ENCODE measurements at places on chromosomes 1 and 21.
A peak's percentile ranks its signal among the peaks of the same experiment; 100 is the strongest.

DNA sequence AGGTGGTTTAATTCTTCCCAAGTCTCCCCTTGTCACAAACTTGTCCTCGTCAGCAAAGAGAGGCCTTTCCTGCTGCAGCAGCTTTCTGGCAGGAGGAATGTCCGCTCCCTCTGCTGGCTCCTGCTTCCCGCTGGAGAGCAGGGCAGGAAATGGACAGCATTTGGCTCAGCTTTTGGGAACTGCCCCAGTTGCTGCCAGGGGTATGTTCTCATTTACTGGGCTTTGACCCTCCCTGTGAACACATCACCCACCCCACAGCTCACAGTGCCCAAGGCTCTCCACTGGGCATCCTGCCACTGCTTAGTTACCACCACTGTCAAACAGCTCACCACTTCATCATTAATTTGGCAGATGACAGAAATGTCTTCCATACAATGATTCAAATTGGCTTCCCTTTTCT, 75.4 kb downstream of the MRPL37 start:
- DNase-seq: peak; percentile 82

DNA sequence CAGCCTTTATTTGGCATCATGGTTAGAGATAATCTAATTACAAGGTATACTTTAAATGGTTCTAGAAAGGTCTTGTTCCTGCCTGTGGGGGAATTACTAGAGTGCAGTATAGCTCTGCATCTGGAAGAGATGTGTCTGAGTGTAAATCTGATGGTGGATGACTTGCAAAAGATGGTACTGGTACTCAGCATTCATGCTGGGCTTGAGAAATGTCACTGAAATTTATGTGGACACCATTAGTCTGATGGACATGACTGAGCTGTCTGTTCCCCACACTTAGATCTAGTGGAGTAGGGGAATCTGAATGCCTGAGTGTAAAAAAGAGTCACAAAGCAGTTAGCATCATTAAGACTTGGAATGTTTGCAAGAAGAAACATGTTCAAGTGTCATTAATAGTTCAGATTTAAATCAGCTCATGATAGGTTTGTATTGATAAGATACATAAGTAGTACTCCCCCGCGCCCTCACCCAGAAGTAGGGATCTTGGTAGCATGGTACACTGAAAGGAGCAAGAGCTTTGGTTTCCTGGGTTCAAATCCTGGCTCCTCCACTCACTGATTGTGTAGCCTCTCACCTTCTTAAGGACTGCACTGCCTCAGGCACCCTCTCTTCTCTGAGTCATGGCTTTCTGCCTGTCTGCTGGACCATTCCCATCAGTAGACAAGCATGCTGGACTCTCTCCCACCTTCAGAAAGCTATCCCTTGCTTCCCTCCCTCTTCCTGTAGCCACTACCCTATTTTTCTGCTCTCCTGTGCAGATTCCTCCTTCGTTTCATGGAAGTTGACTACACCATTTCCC, 292.9 kb downstream of the NFIA start:
- DNase-seq: no peak

DNA sequence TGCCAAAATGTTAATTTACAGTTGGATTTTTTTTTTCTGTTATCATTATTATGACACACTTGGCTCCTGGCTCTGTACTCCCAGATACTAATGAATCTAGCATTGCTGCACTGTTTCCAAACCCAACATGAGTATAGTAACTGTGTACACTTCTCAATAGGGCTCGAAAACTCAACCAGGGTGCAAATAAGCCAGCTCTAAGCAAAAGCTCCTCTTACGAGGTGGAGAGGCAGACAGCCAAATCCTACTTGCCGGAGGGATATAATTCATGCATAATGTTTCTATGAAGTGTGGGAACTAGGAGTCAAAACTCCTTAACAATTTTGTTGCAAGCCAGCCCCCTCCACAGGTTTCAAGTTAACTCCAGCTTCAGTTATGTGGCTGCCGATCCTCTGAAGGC, 510.4 kb upstream of the ZP4 start:
- DNase-seq: peak; percentile 50

DNA sequence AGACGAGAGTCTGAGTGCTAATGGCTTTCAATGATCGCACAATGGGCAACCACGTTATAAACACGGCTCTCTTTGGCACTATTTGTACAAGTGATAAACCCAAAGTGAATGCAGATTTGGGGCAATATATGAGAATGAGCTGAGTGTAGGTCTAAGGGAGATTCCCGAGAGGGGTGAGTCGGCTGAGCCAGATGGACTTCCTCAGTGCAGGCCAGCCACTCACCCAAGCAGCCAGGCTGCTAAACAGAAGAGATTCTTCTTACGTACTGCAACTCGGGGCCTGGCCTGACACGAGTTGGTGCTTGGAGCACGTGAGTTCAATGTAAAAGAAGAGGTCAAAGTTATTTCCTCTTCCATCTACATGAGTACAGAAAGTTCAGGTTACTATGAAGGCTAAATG, 6.2 kb upstream of the MIXL1 start:
- DNase-seq: peak; percentile 43

GRCh38 chr1:162023181-162023546, 505 bp downstream of the OLFML2B start:
- no peak for DNase-seq

- no peak for DNase-seq
These were observed 101.2 kb upstream of the SLC2A1 start for GRCh38 chr1:43059640-43060574.

- no peak for DNase-seq
These were observed 41.0 kb upstream of the JUN start for GRCh38 chr1:58824753-58825389.

DNA sequence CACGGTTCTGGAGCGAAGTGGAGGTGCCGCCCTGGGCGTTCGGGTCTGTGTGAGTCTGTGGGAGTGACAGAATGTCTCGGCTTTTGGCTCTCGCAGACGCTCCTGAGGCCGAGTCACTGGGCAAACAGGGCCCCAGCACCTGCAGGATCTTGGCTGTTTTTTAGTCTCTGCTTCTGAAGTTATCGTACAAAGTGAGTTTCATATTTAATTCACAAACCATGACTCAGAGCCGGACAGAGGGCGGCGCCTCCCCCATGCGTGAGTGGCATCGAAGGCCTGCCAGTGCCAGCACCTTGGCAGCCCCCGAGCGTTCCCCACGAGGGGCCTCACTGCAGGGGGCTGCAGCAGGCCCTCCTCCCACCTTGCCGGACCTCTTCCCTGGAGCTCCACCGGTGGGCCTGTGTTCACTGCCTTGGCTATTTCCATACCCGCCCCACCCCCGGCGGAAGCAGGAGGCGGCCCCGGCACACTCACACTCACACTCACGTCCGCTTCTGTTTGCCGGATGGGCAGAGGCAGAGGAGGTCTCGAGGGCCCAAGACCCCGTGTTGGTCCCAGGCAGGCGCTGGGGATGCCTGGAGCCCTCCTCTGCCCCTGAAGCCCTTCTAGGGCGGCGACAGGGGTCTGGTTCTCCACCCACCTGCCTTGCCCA, 56.3 kb downstream of the MORN1 start:
- no peak for DNase-seq

DNA sequence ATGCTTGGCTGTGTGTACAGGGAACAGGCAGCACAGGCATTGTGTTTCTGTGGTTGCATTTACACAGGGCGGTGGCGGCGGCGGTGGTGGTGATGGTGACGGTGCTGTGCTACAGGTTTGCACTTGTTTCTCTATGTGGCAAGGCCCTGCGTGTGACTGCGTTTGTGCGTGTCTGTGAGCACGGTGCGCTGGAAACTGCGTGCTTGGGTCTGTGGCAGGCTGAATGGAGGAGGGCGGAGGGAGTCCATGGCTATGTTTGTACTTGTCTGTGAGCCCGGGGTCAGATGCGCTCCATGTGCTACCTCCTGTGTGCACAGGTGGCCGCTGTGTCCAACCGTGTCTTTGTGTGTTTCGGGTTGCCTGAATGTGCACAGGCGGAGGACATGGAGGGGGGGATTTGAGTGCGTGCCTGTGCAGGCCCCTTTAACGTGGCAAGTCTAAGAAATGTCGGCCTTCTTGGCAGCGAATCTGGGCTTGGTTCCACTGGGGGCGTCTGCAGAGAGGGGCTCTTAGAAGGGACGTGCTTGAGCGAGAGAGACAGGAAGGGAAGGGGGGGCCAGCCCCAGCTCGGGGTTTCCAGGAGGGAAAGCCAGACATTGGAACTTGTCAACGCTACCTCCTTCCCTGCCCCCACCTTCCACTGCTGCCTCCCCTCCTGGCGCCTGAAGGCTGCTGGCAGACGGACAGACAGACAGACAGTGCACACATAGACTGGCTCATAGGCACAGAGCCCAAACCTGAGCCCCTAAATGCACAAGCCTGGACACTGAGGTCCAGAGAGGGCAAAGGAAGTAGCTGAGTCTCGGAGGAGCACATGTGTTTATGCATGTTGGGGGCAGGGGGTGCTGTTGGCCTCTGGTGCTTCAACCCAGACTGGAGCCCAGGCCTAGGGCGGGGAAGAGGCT, 32.7 kb upstream of the WASF2 start:
- peak; percentile 51 for DNase-seq

GRCh38 chr1:8423269-8423691, 105.4 kb downstream of the SLC45A1 start:
- no peak for DNase-seq

DNA sequence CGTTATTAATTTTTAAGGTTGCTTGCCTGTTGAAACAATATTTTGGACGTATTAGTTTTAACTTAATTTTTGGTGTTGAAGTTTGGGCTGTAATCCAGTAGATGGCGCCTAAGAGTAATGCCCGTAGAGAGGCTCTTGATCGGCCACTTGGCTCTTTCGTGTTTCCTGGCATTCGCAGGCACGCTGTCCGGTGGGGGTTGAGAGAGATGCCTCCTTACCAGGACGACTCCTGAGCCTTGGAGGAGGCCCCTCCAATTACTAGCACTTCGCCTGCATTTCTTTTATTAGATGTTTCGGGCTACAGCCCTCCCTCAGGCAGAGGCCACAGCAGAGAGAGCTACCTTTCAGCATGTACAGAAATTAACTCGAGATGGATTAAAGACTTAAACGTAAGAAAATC, 12.0 kb downstream of the OR2M4 start:
- DNase-seq: peak; percentile 14

- DNase-seq: peak; percentile 39
These were observed 25.2 kb upstream of the AGO1 start for GRCh38 chr1:35857830-35858229.

- no peak for DNase-seq
These were observed 32.3 kb downstream of the DNASE2B start for GRCh38 chr1:84430546-84430945.

- DNase-seq: peak; percentile 78
These were observed 1.1 kb downstream of the SKI start for GRCh38 chr1:2229037-2229864.

DNA sequence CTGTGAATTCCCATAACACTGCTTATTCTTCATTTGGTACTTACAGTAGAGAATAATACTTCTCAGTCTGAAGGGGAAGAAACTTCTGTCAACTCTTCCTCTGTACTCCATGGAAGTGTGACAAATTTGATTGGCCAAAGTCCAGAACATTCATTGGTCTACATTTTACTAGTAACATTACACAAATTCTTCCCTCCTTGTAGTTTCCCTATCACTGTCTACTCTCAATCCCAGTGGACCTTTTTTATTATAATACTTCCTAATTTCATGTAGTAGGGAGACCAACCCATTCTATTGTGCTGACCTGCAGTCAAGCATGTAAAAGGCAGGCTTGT, 74.7 kb downstream of the ALG6 start:
- peak; percentile 31 for DNase-seq

GRCh38 chr1:180765151-180765550, 133.3 kb downstream of the XPR1 start:
- peak; percentile 67 for DNase-seq

DNA sequence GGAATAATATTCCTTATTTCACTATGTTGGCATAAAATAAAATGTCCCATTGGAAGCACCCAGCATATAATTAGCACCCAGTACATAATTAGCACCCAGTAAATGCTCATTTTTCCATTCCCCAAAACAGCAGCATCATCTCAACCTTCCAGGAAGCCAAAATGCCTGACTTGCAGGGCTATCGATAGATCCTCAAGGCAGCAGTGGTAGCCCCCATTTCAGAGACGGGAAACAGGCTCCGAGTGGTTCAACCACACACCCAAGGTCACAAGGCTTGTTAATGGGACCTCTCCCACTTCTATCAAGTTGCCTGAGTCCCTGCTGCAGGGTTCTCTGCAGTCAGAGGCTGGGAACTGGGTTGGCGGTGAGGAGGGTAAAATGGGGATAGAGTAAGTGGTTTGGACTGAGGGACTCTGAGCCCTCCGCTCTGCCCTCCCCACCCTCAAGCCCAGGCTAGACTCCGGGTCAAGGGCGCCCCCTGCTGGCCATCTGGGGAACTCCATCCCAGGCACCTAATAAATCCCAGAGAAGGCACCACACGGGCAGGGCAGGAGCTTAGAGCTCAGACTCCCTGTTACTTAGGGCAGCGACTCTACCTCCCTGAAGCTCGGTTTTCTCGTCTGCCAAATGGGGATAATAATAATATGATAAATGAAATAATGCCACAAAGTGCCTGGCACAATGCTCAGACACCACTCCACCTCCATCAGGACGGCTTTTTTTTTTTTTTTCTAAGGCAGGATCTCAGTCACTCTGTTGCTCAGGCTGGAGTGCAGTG, 21.9 kb upstream of the LAPTM5 start:
- peak; percentile 67 for DNase-seq

GRCh38 chr1:19010995-19011844, 54.7 kb upstream of the IFFO2 start:
- peak; percentile 95 for DNase-seq

- DNase-seq: no peak
These were observed 91.7 kb upstream of the DSCAM start for GRCh38 chr21:40938611-40939010.

- DNase-seq: peak; percentile 48
These were observed 58.0 kb downstream of the CLIC4 start for GRCh38 chr1:24803220-24803619.

GRCh38 chr1:230080822-230081221, 13.8 kb downstream of the GALNT2 start:
- DNase-seq: no peak

DNA sequence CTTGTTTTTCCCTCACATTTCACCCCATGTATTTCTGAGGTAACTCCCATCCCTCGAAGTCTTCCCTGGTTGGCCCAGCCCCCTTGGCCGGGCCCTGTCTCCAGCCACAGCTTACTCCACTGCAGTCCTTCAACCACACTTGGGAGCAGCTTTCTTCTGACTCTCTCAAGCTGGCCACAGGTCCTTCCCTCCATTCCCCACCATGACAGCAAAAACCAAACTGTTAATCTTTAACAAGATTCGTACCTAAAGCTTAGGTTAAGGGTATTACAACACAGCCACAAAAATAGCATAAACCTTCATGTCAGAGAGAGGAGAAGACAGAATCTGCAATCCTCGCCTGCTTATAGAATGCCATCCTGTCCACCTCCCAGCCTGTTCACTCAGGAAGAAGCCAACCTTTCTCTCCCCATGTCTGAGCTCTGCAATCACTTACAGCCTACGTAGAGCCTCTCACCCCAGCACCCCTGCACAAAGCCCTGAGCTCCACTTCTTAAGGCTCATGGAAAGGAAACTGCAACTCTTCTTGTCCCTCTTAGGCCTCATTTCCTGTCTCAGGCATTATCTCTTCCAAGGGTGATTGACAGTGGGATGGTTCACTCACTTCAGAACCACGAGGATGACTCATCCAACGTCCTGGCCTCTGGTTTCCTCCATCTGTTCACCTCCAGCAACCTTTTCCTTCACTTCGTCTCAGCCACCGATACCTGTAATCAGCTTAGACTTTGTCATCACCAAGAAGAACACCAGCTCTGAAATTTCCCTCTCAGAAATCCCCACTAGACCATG, 72.8 kb downstream of the CD2 start:
- no peak for DNase-seq

- DNase-seq: no peak
These were observed 14.8 kb downstream of the PSEN2 start for GRCh38 chr1:226884966-226885820.

GRCh38 chr1:9451081-9451480, 88.2 kb upstream of the SLC25A33 start:
- DNase-seq: no peak
